ENCODE measurements at places on chromosomes 16 and 17.

- DNase-seq = no peak
Observed at GRCh38 chr17:62076864-62077788, 12.0 kb upstream of the MED13 start.

- DNase-seq = no peak
Observed at GRCh38 chr17:19021622-19022083, 17.1 kb upstream of the FAM83G start.

GRCh38 chr16:8880839-8881510, 1.2 kb upstream of the LITAFD start:
- no peak for DNase-seq

DNA sequence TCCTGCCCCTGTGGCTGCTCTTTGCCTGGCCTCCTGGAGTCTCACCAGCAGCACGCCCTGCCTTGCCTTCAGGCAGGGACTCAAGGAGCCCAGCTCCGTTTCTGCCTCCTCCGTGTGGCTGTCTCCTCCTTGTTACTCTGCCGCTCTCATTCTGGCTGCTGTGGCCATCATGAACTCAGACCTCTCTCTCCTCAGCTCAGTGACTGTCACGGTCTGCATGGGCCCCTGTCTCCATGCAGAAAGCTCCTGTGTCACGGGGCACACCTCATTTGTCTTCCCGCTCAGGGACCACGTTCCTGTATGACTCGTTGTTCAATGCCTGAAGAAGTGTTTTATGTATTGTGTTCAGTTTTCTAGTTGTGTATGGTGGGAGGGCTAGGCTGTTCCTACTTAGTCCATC, 25.3 kb downstream of the RPTOR start:
- no peak for DNase-seq

DNA sequence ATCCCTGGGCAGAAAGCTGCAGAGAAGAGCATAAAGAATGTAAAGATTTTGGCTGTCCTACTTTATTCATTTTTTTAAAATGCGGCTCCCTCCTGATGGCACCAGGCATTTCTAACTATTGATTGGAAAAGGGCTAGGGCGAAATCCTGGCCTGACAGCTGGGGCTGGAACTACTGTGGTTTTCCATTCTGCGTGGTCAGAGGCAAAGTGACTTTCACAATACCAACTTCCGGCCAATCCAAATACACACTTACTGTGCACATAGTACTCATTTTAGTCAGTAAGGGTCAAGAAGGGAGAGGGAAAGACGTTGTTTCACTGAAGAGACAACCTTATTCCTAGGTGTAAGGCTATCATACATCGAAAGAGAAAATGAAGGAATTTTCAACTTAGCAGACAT, 113.8 kb upstream of the PMFBP1 start:
- DNase-seq = no peak

- no peak for DNase-seq
Observed at GRCh38 chr17:81418710-81419318, 23.6 kb downstream of the BAHCC1 start.

DNA sequence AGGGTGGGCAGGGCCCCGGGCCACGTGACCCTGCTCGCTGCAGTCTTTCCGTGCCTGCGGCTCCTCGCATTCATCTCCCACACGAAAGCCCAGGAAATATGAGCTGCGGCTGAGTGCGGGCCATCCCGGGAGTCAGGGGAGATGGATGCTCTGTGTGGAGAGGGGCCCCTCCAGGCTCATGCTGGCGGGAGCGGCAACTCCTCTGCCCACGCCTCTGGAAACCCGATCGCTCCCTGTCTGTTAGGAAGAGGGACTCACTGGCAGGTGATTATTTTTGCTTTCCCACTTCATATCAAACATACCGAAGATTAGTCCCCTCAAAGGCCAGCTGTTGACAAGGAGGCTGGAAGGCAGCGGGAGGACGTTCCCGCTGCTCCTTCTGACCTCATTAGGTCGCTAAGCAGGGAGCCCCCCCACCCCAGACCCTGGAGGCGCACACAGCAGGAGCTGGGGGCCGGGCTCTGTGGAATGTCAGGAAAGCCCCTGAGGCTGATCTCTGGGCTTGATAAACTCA, 228.5 kb downstream of the FOXL1 start:
- DNase-seq = no peak

DNA sequence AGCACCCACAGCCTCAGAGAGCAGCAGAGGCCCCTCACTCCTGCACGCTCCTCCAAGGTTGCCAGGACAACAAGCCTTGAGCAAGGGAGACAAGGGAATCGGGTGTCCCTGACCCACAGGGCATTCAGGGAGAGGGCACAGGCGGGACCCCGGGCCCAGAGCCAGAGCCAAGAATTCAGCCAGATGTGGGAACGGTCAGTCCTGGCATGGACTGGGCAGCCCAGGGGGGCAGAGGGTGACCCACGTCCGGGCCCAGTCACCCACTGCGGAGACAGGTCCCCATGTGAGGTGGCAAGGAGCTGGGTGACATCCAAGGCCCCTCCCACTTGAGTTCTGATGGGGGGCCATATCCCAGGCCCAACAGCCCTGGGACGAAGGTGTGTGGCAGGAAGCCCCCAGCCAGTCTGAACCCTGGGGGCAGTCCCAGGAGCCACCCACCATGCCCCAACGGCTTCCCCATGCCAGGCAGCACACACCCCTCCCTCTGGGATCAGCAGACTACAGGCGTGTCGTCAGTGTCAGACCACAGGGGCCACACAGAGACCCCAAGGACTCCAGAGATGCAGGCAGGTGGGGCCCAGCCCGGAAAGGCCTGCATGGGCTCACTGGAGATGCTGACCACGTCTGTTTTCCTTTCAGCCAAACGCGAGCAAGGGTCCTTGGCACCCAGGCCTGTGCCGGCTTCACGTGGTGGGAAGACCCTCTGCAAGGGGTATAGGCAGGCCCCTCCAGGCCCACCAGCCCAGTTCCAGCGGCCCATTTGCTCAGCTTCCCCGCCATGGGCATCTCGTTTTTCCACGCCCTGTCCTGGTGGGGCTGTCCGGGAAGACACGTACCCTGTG, 23.0 kb downstream of the USP6 start:
- DNase-seq = no peak

- no peak for DNase-seq
Observed at GRCh38 chr17:4354206-4354605, 12.3 kb downstream of the UBE2G1 start.

GRCh38 chr16:78761427-78761826, 662.0 kb downstream of the WWOX start:
- DNase-seq = no peak

- no peak for DNase-seq
Observed at GRCh38 chr17:5711344-5711743, 127.0 kb upstream of the NLRP1 start.

GRCh38 chr16:66116163-66117002, 250.1 kb upstream of the CDH5 start:
- DNase-seq = no peak

- no peak for DNase-seq
Observed at GRCh38 chr17:70989280-70989679, 819.9 kb downstream of the KCNJ2 start.

DNA sequence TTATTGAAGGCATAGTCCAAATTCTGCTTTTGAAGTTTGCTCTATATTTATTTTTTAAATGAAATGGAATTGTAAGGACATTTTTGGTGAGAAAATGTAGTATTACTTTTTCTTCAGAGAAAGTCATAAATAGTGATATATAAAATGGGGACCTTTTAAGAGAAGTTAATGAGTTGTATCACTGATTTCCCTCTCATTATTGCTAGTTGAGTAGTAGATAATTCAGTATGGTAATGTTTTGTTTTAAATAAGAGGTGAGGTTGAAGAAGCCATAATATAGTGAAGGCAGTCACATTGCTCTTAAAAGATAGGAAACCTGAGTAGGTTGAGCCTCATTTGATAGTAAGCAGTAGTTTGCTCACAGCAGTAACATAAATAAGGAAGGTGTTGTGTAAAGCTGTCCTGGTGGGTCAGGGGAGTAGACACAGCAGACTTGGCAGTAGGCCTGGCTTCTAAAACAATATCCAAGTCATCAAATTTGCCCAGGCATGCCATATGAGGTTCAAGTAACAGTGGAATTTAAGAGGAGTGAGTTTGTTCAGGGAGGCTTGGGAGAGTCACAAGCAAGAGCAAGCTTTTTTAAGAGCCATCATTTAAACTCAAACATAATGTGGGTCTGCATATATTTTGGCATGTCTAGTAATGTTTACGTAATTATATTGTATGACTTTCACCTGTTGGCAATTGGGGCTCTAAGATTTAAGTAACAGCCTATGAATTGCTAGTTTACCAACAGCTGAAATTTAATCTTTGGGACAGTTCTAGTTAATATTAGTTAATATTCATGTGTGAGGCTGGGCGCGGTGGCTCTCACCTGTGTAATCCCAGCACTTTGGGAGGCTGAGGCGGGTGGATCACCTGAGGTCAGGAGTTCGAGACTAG, 6.5 kb downstream of the NFATC3 start:
- peak; percentile 22 for DNase-seq

- DNase-seq = no peak
Observed at GRCh38 chr17:66073384-66073783, 118.5 kb downstream of the CEP112 start.

DNA sequence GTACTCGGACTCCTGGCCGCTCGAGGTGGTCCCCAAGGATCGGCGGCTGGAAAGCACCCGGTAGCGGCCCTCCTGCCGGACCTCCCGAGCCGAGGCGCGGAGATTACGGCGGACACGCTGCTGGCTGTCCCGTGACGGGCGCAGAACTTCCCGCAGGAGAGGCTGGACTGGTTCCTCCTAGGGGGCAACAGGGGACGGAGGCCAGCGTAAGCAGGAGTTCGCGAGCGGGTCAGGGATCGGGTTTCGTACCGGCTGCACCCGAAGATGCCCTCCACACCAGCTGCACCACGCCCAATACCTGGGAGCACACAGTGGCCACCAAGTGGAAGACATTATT, 341 bp downstream of the SLC7A6OS start:
- DNase-seq = no peak

DNA sequence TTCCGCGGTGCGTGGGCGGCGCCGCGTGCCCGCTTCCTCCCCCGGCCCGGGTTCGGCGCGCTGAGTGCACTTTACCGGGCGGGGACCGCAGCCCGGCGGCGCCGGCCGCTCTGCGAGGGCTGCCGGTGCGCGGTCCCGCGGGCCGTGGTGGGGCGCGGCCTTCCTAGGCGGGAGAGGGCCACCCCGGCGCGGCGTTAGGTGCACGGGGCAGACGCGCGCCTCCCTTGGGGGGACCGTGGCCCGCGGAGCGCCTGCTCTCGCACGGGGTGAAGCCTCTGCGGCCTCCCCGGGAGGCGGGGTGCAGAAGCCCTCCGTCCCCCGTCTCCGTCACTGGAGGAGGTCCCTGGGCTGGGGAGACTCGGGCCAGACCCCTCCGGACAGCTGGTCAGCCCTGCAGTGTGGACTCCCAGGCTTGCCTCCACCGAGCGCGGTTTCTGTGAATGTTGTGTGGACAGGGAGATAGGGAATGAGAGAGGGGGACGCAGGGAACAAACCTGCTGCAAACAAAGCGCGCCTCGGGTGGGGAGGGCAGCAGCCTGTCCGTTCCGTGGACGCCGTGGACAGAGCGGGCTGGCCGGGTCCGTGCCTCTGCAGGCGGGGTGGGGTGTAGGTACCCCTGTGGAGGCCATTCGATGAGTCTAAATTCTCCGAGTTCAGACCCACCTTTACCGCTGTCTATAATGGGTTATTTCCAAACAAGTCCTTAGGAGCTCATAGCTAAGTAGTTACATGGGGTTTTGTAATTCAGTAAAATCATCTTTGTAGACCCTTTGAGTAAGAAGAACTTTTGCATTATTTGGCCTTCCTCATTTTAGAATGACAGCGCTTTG, 721 bp downstream of the TBCD start:
- peak; percentile 66 for DNase-seq

GRCh38 chr17:45873728-45874127, 20.6 kb upstream of the MAPT start:
- DNase-seq = no peak

DNA sequence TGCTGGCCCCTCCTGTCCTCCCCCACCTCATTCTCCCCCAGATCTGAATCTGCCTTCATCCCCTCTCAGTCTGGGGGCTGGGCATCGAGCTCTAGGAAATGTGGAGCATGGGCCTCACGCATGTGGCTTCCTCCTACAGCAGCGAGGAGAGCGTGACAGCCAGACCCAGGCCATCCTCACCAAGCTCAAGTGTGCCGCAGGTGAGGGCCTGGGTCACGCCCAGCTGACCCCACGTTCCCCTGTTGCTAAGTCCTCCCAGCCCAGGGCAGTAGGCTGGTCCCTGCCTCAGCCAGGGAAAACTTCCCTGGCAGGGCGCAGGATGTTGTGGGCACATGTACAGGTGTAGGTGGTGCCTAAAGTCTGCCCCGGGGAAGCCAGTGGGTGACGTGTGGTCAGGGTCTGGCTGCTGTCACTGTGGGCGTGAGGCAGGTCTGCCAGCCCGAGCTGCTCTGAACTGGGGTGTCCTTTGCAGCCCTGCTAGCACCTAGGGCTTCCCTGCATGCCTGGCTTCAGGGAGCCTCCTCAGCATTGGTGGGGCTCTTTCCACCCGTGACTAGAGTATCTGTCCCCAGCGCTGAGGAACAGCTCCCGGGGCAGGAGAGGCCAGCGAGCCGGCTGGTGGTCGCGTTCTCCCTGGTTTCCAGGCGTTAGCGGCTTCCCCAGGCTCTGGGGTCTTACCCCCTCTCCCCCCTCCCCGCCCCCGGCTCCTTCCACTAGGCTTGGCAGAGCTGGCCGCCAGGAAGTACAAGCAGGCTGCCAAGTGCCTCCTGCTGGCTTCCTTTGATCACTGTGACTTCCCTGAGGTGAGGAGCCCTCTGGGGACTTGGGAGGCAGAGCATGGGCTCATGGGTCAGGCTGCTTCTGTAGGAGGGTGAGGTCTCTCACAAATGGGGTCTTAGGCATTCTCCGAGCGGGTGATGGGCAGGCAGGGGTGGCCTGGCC, 3.6 kb downstream of the GPS1 start:
- DNase-seq = no peak

DNA sequence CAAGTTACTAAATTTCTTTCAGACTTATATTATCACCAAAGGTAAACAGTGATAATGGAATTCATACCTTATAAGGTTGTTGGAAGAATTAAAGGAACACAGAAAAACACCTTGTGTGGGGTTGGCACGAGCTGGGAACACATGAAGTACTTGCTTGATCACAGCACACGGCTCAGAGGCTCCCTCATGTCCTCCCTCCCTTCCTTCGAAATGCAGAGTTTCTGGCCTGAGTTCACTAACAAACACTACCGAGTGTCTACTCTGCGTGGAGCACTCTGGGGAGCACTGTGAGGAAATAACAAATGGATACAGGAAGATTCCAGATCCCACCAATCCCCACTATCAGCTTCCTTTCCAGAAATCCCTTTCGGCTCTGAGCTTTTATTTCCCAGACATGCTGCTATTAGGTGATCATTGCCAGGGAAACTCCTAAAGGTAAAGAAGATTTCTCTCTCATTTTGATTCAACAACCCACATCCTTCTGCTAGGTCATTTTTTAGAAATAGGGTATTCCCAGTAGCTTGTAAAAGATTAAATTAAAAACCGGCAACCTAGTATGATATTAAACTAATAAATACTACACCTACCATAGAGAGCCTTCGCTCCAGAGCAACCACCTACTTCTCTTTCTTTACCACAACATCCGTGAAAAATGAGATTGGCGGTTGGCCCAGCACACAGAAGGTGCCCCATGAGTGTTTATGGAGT, 6.1 kb upstream of the HNF1B start:
- no peak for DNase-seq

GRCh38 chr17:56543280-56543679, 50.2 kb upstream of the NOG start:
- DNase-seq = no peak

GRCh38 chr16:87182759-87183158, 134.4 kb downstream of the C16orf95 start:
- DNase-seq = no peak

All from NCI-H526 (cell line).